ENCODE measurements at places on chromosomes 16 and 17.

DNA sequence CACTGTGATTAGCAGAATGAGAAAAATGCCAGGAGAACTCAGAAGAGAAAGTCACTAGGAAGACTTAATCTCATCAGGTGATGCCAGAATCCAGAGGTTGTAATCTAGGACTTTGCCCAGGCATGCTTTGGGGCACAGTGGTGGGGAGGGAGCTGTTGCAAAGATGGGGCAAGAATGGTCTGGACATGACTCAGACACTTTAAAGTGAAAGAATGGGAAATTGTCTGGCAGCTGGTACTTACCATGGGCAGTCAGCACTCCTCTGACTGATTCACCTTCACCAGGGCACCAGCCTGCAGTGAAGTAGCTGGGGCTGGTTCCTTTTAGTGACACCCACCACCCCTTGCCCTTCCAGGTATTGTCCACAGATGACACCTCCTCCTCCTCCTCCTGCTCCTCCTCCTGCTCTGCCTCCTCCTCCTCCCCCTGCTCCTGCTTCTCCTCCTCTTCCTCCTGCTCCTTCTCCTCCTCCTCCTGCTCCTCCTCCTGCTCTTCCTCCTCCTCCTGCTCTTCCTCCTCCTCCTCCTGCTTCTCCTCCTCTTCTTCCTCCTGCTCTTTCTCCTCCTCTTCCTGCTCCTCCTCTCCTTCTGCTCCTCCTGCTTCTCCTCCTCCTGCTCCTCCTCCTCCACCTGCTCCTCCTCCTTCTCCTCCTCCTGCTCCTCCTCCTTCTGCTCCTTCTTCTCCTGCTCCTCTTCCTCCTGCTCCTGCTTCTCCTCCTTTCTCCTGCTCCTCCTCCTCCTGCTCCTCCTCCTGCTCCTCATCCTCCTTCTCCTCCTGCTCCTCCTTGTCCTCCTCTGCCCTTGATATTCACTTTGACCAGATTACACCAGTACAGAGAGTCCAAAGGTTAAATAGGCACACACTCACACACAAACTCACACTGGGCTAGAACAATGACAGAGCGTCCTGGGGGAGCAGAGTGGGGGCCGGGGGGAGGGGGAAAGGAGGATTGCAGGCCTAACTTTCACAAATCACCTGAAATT is at the start of gene CHD9NB:
Gene CHD9NB, minus strand, starts transcription at position 379 of the 983 bp plus-strand sequence. CDS start 8,739 bp downstream, outside the sequence.
- no peak for DNase-seq

GRCh38 chr17:11922638-11923037 is 74.6 kb downstream of the ZNF18 start:
- no peak for DNase-seq

DNA sequence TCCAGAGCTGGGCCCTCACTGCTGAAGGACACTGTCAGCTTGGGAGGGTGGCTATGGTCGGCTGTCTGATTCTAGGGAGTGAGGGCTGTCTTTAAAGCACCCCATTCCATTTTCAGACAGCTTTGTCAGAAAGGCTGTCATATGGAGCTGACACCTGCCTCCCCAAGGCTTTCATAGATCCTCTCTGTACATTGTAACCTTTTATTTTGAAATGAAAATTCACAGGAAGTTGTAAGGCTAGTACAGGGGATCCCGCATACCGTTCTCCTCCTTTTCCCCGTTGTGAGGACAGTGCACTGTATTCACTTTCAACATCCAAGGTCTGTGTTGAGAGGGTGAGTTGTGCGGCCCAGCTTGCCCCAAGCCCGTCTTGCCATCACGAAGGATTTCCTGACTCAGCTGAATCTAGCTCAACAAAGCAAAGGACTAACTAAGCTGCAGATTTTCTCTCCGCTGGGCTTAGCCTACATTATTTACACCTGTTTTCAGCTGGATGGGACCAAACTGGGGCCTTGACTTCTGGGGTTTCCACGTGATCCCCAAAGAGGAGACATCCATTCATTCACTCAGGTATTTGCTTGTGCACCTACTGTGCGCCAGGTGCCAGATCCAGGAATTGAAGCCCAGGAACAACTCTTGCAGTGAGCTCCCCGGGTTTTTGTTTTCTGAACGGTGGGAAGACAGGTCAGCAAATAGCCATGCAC is 5.2 kb upstream of the TMEM235 start:
- DNase-seq, result no peak

DNA sequence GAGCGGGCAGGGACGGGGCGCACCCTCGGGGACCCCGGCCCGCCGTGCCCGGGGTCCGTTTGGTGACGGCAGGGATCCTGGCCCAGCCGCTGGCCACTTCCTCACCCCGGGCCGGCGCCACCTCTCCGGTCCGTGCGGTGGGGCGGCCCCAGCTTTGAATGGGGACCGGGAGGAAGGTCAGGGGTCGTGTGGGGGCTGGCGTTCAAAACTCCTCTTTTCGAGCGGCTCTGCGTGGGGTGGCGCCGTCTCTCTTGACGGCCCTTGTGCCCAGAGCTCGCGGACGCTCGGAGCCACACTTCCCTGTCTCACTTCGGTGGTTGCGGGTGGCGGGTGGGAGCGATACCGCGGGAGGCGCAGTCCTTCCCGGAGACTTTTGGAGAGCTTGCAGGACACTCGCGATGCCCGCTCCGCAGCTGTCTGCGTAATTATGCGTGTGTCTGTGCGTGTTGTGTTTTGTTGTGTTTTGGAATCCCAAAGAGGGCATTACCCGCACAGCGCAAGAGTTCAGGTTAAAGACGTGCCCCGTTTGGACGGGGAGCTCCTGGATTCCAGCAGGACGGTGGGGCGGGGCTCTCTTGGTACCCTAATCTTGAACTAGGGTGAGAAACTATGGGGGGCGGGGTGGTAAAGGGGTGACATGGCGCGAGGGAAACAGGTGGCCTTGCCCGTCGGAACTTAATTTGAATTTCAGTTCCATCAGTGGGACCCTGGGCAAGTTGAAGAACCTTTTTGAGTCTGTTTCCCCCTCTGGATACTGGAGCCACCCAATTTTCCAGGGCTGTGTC is 637 bp downstream of the PLCG2 start:
- DNase-seq, result no peak

GRCh38 chr17:10769840-10770239 is 34.1 kb downstream of the TMEM238L start:
- DNase-seq, result no peak

DNA sequence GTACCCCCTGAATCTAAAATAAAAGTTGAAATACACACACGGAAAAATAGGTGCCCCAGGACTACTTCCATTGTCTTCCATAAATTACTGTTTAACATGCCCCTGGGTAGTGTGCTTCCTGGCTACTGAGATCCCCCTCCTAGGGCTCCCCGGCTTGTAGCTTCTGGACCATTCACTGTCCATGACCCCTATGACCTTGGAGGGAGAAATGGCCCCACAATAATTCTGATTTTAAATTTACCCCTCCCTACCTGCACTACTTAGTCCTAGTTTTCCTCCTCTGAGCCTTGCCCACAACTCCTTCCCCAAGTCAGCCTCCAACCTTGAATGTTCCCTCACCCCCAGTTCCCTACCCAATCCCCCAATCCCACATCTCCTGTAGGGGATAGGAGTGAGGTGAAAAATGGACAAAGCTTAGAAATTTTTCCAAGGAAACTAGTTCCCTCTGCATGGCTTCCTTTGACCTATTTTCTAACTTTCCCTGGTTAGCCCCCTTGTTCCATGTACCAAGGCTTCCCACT is 9.5 kb upstream of the MSL1 start:
- no peak for DNase-seq

- DNase-seq, result no peak
Measured at GRCh38 chr16:51708861-51709260, 557.8 kb upstream of the SALL1 start.

DNA sequence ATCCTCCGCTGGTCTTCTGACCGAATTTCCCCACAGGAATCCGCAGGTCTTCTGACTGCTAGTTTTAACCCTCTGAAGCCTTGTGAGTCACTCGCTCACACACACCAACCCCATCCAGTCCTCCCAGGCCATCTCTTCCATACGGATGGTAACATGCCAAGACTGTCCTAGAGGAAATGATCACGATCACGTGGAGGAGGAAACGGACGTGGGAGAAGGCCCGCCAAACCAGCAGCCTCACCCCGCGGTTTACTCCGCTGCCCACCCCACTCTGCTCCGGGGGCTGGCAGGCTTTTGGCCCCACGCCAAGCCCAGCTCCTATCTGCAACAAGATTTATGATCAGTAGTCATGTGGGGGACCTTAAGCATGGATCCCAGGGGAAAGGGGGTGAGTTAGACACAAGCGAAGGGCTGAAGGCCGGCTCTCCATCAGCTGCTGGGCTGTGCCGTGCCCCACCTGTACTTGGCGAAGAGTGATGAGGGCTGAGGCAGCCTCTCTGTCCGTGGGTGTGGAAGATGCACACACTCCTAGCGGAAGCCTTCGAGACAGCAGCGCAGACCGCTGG is 1.5 kb upstream of the FAAP100 start:
- no peak for DNase-seq

DNA sequence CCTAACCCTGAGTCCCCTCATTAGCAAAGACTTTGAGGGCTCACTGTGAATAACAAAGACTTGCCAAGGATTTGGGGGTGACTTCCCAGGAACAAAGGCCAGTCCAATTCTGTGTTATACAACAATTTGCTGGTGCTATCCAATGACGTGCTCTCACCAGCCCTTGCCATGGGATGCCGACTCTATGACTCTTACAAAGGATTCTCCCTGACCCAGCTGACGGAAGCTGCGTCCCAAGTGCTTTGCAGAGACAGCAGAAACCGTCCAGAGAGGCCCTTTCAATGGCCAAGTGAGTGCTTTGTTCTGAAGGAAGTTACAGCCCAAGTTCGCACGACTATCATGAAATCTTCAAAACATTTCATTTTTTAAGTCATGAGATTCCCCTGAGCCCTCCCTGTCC is 345.3 kb upstream of the TNRC6C start:
- DNase-seq, result no peak

DNA sequence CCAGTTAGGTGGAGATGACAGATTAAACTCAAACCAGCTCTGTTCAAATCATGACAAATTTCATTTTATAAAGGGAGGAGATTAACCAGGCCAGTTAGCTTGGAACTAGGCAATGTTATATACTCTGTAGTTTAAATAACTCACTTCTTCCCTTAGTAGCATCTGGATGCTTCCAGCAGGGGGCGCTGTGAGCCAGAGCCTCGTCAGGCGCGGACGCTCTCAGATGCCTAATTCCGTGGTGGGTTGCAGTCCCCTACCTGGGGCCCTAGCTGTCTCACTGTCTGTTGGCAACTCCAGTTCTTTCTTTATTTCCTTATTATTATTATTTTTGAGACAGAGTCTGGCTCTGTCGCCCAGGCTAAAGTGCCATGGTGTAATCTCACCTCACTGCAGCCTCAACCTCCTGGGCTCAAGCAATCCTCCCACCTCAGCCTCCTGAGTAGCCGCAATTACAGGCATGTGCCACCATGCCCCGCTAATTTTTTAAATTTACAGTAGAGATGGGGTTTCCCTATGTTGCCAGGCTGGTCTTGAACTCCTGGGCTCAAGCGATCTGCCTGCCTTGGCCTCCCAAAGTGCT is 17.3 kb upstream of the WFDC1 start:
- no peak for DNase-seq

- DNase-seq, result no peak
Measured at GRCh38 chr16:79107301-79107700, 493.2 kb downstream of the MAF start.

DNA sequence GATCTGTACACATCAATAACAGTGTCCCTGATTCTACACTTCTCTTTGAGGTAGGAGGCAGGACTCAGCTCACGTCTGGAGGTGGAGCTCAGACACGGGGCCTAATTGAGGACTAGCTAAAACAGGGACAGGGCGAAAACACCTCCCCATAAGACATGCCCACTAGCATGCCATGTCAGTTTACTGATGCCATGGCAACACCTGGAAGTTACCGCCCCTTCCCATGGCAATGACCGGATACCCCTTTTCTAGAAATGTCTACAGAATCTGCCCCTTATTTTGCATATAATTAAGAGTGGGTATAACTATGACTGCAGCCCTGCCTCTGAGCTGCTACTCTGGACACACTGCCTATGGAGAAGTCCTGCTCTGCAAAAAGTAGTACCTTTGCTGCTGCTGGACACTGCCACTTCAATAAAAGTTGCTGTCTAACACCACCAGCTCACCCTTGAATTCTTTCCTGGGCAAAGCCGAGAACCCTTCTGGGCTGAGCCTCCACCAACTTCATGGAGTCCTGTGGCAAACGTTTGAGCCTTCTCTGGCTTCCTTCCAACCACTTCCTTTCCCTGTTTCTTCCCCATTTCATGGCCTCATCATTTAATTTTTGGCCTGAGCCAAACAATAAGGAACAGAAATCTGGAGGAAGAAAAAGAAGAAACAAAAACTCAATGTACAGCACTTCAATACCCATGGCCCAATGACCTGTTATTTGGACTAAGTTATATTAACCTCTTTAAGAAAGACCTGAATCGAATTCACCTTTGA is 21.0 kb downstream of the PHB1 start:
- no peak for DNase-seq

DNA sequence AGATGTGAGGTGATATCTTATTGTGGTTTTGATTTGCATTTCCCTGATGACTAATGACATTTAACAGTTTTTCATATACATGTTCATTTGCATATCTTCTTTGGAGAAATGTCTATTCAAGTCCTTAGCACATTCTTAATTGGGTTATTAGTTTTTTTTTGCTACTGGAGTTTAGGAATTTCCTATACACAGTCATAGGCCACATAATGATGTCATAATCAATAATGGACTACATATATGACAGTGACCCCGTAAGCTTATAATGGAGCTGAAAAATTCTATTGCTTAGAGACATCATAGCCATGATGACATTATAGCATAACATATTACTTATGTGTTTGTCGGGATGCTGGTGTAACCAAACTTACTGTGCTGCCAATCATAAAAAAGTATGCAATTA is 83.7 kb downstream of the ABCA8 start:
- no peak for DNase-seq

DNA sequence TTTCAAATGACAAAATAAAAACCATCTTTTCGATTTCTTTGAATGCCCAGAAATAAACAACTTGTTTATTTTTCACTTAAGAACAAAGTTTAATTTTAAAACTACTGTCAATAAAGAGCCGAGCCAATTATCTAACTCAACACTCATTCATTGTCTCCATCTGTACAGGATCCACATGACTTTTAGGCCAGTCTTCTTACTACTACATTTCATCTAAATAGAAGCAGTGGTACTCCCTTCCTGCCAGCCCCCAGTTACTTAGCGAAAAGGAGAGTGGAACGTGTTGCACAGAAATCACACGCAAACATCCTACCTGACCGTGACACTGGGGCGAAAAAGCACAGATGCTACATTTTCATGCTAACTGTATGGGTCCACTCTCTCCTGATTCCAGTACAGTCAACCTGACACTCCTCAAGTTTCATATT is 1.2 kb downstream of the GNA13 start:
- no peak for DNase-seq

GRCh38 chr17:35160354-35161201 is 13.0 kb downstream of the UNC45B start:
- DNase-seq, result no peak

DNA sequence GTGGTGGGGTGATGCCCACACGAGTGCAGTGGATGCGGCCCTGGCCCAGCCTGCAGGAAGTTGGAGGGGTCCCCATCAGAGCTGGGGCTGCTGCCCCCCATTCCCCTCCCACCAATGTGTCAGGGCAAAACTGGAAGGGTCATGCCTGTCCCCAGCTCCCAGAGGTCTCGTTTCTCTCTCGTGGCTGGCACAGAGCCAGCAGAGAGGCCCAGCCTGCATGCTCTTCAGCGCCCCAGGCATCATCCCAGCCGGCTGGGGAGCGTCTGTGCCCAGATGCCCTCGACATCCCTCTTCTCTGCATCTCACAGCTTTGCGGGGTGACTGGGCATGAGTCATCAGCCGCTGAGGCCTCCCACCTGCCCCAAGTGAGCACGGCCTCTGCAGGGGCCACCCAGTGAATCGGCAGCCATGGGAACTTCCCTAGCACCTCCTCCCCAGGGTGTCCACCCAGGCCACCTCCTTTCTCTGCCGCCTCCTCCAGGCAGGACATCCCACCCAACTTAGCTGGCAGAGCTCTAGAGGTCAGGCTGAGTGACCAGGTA is 9.8 kb upstream of the CSNK1D start:
- no peak for DNase-seq

Measured in muscle of arm (tissue), 14 donors.